ENCODE measurements at places on chromosomes 1 and 21. TPM values are rescaled to one million over a fixed set of nuclear protein-coding genes. Genes with fewer than 3 reads are reported as not detected.
A peak's percentile ranks its signal among the peaks of the same experiment; 100 is the strongest.

LIPI gene
- not detected for total RNA-seq

OLIG2 gene
- not detected for total RNA-seq

GRCh38 chr1:205470131-205470530, 14.3 kb upstream of the BLACAT1 start:
- no peaks in the 10 kb centered on the region for H3K4me1 ChIP-seq
- peaks cover 56% of the 10 kb centered on the region for H3K27me3 ChIP-seq
- H3K4me3 ChIP-seq, result no peak overlapping the region
- peaks cover 3% of the 10 kb centered on the region for H3K36me3 ChIP-seq

- DNase-seq, result no peak
- H3K4me3 ChIP-seq, result no peak overlapping the region
- peaks cover 12% of the 10 kb centered on the region for H3K4me1 ChIP-seq
Measured at GRCh38 chr1:76302711-76303339, 228.3 kb downstream of the ST6GALNAC3 start.

- H3K4me1 ChIP-seq, result no peaks in the 10 kb centered on the region
- H3K27ac ChIP-seq, result no peak overlapping the region
- peak; percentile 73 for DNase-seq
- H3K36me3 ChIP-seq, result no peaks in the 10 kb centered on the region
Measured at GRCh38 chr1:180178511-180179161, 24.0 kb downstream of the QSOX1 start.
